ENCODE measurements at places on chromosomes 5 and 9.

DNA sequence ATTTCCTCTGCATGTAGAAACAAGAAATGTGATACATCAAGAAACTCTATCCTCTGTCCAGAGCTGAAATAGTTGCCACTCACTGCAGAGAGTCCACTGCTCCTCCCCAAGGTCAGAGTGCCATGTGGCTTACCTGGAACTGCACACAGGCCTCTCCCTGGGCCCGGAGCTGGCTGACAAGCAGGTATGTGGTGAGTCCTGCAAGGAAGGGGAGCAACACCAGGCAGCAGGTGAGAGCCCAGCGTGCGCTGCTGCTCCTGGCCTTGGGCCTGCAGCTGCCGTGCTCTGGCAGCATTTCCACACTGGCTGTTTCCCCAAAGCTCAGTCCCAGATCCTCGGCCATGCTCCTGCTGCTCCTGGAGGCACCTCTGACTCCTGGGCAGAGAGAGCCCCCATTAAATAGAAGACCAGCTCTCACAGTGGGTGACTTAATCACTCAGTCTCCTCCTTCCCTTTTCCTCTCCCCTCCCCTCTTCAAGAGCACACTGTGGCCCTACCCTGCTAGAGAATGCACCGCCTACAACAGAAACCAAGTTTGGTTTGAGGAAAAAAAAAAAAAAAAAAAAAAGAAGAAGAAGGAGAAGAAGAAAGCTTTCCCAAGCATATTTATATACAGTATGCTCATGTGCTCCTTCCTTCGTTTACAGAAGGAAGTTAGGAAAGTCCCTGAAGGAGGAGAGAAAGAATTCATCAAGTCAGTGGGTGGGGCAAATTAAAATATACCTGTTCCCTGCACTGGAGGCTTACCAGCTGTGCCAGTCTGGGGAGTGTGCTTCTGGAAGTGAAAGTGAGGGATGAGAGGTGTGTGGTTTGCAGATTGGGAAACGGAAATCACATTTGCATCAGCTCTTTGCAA is at the start of gene TNFSF15:
TSS of gene TNFSF15 (minus strand) at position 370 of the 856 bp plus-strand sequence. CDS start at position 343, 27 bp downstream.
- DNase-seq, result no peak

GRCh38 chr5:160155017-160155750 is 35.9 kb upstream of the PWWP2A start:
- DNase-seq, result no peak

DNA sequence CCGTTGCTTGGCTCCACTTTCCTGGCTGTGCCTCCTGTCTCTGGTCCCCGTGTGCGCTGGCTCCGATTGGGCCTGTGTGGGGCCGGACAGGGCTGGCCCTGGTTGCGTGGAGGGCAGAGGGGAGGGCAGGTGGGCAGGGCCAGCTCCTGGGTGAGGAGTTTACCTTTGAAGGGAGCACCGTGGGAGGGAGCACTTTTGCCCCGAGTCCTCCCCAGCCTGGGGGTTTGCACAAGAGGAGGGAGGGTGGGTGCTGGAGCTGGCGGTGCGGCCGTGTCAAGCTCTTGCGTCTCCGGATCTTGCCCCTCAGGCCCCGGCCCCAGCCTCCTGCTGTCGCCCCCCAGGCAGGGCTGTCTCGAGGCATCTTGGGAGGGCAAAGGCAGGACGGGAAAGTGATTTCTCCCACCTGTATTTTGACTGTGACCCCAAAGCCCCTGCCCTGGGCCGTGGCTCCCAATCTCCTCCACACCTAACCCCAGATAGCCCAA is 48.3 kb upstream of the EXOC3 start:
- no peak for DNase-seq

- DNase-seq, result no peak
Measured at GRCh38 chr9:8779478-8779877, 979.9 kb upstream of the DMAC1 start.

DNA sequence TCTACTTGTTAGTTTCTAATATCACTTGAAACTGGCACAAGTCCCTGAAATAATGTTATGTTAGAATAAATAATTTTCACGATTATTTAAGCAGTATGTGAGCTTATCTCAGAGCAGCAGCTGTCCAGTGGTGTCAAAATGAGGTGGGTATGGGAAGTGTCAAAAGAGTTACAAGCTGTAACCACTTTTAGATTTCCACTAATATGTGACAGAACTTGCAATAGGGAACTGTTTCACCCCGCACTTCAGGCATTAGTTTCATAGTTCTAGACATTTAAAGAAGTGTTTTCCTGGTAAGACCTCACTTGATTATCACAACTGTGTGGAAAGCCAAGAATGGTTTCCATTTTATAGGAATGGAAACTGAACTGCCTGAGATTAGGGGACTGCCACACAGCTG is 2.9 kb upstream of the ISCA1 start:
- no peak for DNase-seq

DNA sequence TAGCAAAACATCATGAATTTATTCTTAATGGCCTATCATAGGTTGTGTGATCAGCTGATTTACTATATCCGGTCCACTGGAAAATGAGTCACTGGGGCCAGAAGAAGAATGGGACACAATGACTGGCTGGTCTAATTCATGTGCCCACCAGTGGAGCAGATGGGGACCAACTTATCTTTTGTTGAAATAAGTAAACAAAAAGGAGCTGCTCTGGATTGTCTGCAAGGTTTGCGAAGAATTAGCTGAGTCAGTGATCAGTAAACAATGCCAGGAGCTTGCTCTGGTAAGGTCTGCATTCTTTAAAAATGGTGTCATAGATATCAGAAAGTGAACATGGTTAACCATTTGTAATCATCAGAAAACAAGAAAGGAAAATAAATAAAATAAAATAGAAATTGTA is 128.0 kb downstream of the RASEF start:
- no peak for DNase-seq

GRCh38 chr5:153903321-153903720 is 135.4 kb downstream of the FAM114A2 start:
- no peak for DNase-seq

DNA sequence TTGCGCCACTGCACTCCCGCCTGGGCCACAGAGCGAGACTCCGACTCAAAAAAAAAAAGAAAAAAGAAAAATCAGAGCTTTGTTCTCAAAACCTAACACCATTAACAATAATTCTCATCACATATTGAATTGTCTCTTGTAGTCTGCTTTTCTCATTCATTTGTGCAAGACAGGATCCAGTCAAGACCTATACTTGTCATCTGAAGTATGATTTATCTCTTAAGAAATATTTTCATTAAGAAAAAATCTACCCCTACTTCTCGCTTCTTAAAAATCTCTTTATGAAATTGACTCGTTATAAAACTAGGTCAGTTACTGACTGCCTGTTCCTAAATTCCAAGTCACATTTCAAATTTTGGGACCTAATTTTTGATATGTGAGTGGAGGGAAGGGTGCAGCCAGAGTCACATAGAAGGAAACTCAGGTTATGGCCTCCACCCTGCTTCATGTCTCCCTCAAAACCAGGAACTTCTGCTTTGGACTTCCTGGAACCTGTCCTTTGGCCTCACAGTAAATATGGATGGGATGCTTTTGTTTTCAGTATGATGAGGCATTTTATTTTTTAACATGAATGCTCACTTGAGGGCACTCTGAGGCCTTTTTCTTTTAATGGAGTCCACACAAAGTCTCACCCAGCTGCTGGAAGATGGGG is 18.9 kb downstream of the ZNF169 start:
- no peak for DNase-seq

DNA sequence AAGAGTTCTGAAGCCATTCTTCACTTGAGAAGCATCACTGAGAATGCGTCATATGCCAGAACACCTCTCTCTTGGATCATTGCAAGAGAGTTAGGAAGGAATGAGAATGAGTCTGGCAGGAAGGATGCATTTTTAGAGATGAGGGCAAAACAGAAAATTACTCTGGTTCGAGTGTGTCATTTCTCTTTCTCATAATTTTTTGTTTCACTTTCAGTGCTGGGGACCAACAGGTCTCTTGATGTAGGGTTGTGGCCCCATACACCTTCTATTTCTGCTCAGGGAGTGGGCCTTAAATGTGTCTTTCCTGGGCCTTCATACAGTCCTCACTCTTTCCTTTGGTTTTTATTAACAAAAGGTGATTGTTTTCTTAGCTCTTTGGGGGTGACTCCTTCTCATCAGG is 302.4 kb downstream of the NR3C1 start:
- no peak for DNase-seq
